ENCODE measurements at places on chromosomes 6 and 20. TPM values are rescaled to one million over a fixed set of nuclear protein-coding genes. Genes with fewer than 3 reads are reported as not detected.
A peak's percentile ranks its signal among the peaks of the same experiment; 100 is the strongest.

The CST4 gene
- total RNA-seq, result not detected

The FAM162B gene
- 1.3 TPM for total RNA-seq

The THBD gene
- total RNA-seq, result 11.1 TPM

GRCh38 chr20:47464380-47465101 lies 37.1 kb upstream of the NCOA3 start:
- peak; percentile 53 for DNase-seq

The DNAH8 gene
- not detected for total RNA-seq

GRCh38 chr6:140043357-140043756 lies 668.9 kb upstream of the CITED2 start:
- DNase-seq, result no peak

The MUCL3 gene
- not detected for total RNA-seq

The ZBP1 gene
- 0.51 TPM for total RNA-seq

The ECT2L gene
- 1.2 TPM for total RNA-seq

- no peak for DNase-seq
These were observed 542 bp downstream of the USP49 start for GRCh38 chr6:41894366-41895299.

GRCh38 chr6:127404133-127404532 lies 55.1 kb downstream of the KIAA0408 start:
- DNase-seq, result no peak

DNA sequence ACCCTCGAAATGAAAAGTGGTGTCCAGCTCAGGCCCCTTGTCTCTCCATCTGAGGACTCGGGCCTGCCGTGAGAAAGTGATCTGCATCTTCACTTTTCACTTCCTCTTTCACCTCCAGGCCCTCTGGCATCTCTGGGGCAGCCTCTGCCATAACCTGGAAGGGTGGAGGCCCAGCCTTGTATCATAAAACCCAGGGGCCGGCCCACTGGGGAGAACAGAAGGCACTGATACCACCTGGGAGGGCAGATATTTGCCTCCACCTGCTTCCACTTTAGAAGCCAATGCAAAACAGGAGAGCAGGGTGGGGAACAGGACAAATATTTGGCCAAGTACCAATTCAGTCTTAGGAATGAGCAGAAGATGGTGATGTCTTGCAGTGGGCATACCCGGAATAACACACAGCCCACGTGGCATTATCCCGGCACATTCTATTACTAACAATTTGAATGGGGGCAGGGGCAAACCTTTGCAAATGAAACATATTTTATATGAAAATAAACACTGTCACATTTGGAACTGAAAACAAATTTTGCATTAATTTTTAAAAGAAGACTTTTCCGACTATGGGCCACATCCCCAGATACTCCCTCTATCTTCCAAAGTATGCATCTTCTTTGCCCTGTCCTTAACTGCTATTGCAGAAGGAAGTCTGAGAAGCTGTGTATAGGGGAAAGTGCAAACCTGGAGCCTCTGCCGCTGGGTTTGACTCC lies 69.2 kb upstream of the TBC1D7 start:
- DNase-seq, result no peak

The SLC22A7 gene
- 0.15 TPM for total RNA-seq

The MYMX gene
- 0.47 TPM for total RNA-seq

- DNase-seq, result no peak
These were observed 92.1 kb downstream of the FYN start for GRCh38 chr6:111781041-111781708.

DNA sequence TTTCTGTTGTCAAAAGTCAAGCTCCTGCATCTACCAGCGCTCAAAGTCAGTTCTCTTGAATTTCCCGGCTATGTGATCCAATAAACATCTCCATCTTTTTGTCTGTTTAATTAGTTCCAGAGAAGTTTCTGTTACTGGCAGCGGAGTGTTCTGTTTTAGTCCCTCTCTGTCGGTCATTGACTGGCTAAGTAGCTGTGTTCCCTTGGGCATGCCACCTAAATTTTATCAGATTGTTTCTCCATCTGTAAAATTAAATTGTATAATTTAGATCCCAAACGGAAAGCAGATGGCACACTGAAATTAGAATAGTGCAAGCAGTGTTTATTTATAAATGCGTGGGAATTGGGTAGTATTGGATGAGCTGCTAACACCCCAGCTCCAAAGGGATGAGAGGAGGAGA lies 29.7 kb upstream of the PRL start:
- DNase-seq, result no peak

GRCh38 chr6:164005004-164005711 lies 590.6 kb downstream of the QKI start:
- DNase-seq, result no peak

- DNase-seq, result no peak
These were observed 91.7 kb upstream of the NFATC2 start for GRCh38 chr20:51634257-51634656.

The EFCAB8 gene
- total RNA-seq, result not detected

The ISM1 gene
- total RNA-seq, result 1.1 TPM

The WDR27 gene
- total RNA-seq, result 6.1 TPM

The AARS2 gene
- 7.3 TPM for total RNA-seq

Data from heart right ventricle (tissue), 16 donors.